ENCODE measurements at places on chromosomes 12 and 14.

DNA sequence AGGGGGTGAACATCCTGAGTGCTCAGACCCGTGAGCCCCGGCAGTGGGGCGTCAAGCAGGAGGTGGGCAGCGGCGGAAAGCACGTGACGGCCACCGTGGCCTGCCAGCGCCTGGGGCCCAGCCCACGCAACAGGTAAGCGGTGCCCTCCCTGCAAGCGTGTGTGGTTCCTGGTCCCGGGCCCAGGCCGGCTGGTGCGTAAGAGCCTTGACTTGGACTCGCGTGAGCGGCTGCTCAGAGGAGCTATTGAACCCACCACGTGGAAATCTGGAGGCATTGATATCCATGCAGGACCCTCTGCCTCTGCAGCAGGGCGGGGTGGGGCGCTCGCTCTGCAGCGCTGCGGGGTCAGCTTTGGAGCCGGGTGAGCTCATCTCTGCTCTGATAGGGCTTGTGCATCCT, 277.0 kb downstream of the TMEM132C start:
- DNase-seq = no peak

DNA sequence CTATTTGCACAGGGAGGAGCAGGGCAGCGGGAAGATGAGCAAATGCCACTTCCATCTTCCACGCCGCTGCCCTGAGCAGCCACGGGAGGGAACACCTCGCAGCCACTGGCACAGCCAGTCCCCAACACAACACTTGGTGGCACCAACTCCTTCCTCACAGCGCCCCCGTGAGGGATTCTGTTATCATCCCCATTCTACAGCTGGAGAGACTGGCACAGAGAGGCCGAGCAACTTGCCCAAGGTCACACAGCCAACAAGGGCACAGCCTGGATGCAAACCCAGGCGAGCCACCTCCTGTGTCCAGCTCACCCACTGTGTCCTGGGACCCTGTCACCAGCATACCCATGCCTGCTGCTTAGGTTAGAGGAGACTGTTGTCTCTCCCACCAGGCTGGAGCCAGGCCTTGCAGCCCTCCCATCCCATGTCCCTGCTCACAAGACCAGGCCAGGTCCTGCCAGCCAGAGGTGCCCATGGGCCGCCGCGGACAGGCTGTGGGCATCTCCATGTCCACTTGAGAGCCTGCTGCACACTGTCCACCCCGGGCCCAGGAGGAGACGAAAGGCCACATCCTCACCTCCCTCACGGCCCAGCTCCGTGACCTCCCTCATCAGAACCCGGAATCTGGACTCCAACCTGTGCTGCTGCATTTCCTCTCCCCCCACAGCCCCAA, 57.0 kb downstream of the NCOR2 start:
- DNase-seq = no peak

DNA sequence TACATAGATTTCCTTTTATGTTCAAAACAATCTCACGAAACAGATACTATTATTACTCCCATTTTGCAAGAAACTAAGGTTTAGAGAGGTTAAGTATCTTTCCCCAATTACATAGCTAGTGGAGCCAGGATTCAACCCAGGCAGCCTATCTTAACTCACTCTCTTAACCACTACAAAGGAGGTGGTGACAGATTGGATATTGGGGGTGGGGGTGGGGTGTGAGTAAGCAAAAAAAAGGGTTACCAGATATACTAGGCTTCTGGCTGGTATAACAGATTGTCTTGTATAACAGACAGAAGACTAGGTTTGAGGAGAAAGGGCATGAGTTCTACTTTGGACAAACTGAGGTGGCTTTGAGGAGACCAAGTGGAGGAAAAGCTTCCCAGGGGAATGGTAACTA, 2.1 kb downstream of the GMFB start:
- DNase-seq = no peak

DNA sequence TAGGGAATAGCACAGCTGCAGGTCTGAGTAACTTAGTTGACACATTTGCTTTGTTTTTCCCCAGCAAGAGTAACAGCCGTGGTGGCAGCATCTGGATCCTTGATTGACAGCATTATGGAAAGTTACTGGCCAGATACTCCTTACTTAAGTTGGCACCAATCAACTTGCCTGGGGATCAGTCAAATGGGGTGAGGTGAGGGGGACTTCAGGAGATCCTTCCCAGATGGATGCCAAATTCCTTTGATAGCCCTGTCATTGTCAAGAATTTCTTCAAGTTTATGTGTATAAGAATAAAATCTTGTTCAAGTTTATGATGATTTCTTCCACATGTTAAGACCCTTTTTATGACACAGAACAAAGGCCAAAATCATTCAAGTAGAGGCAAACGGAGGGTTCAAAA, 618.4 kb downstream of the SLC6A15 start:
- DNase-seq = no peak

GRCh38 chr12:109900752-109901580, 892 bp downstream of the TCHP start:
- peak; percentile 21 for DNase-seq

DNA sequence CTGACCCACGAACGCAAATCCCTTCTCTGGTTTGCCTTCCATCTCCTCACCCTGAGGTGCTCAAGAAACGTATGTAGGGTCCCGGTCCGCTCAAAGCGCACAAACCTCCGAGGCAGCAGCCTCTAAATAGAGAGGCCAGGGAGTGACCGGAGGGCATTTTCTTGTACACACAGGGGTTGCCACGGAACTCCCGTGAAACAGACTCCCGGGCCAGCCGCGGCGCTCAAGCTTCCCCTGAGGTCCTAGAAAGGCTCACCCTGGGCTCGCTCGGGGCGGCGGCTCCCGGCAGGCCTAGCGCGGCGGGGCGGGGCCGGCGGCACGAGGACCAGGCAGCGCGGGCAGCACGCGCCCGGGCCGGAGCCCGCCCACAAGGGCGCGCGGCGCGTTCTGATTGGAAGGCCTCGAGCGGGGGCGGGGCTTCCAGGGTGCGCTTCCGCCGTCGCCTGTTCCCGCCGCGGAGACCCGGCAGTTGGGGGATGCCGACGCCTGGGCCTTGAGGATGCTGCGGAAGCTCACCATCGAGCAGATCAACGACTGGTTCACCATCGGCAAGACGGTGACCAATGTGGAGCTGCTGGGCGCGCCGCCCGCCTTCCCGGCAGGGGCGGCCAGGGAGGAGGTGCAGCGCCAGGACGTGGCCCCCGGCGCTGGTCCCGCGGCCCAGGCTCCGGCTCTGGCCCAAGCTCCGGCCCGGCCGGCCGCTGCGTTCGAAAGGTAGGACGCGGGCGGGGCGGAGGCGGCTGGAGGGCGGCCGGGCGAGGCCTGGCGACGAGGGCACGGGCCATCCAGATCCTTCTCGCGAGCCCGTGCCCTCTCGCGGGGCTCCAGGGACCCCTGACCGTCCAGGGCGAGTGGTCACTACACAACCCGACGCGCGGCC, at the start of gene TDRD9:
TDRD9 (plus strand) TSS at position 446 of the 880 bp plus-strand sequence; CDS start at position 500, 54 bp downstream.
- no peak for DNase-seq

DNA sequence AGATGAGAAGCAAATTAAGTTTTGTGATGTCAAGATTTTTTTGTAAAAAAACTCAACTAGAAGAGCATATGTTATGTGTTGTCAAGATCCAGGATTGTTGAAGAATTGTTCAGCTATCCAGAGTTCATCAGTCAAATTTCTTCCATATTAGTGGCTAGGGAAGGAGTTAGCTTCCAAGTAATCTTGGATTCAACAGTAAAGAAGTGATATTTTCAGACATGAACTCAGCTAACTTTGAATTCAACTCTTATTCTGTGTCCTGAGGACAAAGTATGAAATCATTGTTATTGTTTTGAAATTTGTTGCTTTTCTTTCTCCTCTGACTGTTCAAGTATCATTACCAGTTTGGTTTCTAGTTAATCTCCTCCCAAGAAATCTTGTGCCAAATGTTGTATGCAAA, 589.3 kb upstream of the NOVA1 start:
- DNase-seq = no peak

GRCh38 chr14:100523843-100524169, 63.4 kb downstream of the BEGAIN start:
- DNase-seq = no peak

DNA sequence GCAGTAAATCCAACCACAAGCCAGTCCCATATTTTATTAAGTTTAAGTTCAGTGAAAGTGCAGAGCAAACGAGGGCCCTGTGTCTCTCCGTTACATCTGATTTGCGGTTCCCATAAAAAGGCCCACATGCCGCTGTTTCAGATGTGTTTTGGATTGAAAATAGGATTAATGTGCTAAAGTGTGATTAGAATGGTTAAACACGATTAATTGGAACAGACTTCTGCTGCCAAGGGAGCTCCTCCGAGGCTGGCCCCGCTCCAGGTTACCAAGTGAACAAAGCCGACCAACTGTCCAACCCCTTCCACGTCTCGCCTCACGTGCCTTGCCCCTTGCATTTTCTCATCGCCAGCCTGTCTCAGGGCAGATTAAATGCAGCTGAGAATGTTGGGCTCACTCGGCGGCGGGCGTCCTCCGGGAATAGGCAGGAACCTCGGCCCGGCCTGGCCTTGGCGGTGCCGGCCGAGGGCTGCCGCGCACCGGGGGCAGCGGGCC, 166.5 kb upstream of the GSC start:
- DNase-seq = peak; percentile 60

DNA sequence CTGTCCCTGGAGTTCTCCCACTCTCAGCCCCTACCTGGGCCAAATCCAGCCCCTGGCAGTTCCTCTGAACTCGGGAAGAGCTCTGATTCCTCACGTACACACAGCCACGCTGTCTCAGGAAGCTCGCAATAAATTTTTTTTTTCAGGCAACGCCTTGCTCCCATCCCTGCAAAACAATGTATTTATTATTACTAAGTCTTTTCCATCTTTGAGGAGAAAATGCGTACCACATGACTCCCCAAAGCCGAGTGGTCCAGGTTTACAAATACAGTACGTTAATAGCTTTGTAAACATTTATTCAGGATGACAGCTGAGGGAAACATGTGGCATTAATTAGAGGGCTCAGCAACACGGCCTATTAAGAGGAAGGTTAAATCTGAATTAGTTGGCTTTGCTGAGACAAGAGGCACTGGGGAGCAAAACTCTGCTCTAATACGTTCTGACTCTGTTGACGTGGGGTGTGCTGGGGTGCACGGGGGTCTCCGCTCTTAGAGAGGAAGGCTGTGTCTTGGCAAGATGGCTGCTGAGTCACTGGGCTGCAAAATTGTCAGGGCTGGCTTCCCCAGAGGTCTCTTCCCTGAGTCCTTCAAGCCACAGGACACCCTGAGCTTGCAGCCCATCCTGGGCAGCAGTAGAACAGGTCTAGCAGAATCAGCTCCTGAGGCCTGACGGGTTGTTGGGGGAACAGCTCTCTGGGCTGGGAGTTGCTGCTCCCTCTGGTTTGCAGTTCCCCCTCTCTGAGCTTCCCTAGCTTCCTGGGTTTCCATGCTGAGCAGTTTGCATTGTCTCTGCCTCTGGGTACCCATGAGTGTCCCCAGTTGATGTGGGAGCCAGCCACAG, 185.2 kb upstream of the TBX3 start:
- peak; percentile 27 for DNase-seq

DNA sequence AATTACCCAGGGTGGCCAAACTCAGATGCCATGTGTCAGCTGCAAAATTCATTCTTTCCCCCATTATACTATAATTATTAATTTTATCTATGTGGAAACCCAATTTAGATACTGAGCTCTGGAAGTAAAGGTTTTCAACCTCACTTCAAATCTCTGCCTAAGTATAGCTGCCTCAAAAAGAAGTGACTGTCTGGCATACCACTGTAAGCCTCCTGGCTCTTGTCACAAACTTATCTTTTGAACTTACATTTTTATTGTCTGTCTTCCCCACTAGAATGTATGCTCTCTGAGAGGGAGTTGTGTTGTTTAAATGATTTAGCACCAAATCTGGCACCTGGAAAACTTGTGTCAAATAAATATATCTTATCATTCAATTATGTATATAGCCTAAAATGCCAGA, 16.1 kb upstream of the PRICKLE1 start:
- no peak for DNase-seq
